ENCODE measurements at places on chromosomes 12 and 14.

- DNase-seq, result no peak
Measured at GRCh38 chr14:59633486-59633885, 56.9 kb upstream of the CCDC175 start.

DNA sequence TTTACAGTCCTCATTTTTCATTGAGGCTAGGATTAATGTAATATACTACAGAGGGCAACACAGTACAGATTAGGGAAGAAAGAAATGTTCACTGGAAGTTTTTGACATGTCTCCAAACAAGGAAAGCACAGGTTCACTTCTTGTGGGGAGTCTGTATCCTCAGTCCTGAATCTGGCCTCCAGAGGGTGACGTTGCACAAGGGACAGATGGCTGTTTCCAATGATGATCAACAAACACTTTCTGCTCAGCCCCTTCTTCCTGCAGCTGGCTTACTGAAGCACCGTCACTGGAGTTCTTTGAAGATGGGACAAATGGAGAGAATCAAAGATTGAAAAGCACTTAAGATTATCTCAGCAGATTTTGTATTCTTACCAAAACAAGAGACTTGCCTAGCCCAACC is 123.3 kb upstream of the OR4E1 start:
- DNase-seq, result no peak

DNA sequence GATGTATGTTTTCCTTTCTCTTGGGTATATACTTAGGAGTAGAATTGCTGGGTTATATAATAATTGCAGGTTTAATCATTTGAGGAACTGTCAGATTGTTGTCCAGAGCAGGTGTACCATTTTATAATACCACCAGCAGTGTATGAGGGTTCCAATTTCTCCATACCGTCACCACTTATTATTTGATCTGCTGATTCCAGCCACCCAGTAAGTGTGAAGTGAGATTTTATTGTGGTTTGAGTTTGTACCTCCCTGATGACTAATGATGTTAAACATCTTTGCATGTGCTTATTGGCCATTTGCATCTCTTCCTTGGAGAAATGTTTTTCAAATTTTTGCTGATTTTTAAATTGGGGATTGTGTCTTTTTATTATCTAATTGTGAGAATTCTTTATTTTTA is 15.1 kb downstream of the NCKAP5L start:
- DNase-seq, result no peak

GRCh38 chr12:34292736-34293625 is 270.7 kb downstream of the ALG10 start:
- DNase-seq, result peak; percentile 73

DNA sequence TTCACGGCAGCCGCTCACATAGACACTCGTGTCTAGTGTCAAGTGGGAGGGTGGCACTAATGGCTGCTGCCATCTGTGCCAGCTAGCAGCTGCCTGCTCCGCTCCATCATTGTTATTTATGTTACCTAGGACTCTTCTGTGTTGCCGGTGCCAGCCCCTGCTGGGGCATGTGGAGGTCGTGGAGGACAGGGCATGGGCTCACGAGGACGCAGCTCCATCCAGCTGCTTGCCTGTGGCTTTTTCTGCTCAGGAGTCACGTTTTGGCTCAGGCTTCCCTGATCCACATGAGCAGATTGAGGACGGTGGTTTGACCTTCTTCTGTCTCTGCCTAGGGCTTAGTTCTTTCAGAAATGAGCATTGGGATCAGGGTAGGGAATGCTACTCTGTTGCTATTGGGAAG is 31.2 kb downstream of the TPCN1 start:
- no peak for DNase-seq

GRCh38 chr12:61629702-61630101 is 630.5 kb upstream of the USP15 start:
- DNase-seq, result no peak

GRCh38 chr14:99597911-99598600 is 6.0 kb downstream of the CCDC85C start:
- no peak for DNase-seq
